Stimulated activated CD8-positive, alpha-beta memory T cell treated with anti-CD3 and anti-CD28 coated beads, Interleukin-12 subunit alpha, Interleukin-12 subunit beta, amount 100 ng/mL, for 1 hour (primary cell): ENCODE measurements at places on chromosomes 3 and 15.
A peak's percentile ranks its signal among the peaks of the same experiment; 100 is the strongest.

DNA sequence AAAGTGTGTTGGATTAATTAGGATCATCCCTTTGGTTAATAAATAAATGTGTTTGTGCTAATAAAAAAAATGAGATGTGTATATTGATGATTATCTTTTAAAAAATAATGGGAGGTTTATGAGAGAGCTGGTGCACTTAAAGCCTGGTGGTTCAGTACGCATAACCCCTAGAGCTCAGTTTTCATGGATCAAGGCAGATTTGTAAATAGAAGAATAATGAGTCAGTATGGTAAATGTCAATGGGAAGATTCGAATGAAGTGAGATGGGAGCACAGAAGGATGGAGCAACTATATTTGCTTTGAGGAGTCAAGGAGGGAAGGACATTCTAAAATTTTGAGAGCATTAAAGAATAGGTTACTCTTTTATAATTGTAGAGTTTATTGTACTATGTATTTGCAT lies 35.4 kb downstream of the AKAP13 start:
- no peak for DNase-seq

GRCh38 chr3:111194048-111194447 lies 122.4 kb downstream of the NECTIN3 start:
- DNase-seq = no peak

DNA sequence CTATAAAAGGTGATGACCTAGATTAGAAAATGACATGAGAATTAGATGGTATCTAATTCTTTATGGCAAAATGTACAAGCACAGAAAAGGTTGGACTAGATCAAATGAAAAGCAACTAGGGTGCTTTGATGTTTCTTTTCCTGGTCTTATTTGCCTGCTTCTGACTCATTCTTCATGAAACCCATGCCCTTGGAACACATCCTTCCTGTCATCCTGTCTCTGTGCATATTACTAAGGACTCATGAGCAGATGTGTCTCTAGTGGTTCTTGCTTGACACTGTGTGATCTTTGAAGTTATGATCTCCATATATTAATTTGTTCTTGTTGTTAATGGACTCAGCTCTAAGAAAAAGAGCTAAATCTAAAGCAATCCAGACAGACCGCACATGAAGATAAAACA lies 314.0 kb downstream of the ERC2 start:
- DNase-seq = no peak

DNA sequence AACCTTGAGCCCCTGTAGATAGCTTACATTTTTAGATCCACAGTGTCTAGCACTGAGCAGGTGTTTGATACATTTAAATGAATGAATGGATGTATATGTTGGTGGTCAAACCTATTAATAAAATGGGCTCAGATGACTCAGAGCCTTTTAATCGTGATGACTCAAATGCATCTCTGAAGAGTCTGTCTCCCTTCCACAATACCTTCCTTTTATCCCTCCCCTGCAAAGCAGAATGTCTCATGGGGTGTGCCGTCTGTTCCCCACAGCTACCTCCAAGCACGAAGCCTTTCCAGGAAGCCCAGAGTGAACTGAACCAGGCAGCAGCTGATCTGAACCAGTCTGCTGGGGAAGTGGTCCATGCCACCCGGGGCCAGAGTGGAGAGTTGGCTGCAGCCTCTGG lies 303.5 kb upstream of the TPM1 start:
- no peak for DNase-seq

GRCh38 chr3:100027321-100027720 lies 87.0 kb downstream of the FILIP1L start:
- DNase-seq = no peak

- peak; percentile 17 for DNase-seq
These were observed 2.9 kb downstream of the XPC start for GRCh38 chr3:14175383-14176037.

DNA sequence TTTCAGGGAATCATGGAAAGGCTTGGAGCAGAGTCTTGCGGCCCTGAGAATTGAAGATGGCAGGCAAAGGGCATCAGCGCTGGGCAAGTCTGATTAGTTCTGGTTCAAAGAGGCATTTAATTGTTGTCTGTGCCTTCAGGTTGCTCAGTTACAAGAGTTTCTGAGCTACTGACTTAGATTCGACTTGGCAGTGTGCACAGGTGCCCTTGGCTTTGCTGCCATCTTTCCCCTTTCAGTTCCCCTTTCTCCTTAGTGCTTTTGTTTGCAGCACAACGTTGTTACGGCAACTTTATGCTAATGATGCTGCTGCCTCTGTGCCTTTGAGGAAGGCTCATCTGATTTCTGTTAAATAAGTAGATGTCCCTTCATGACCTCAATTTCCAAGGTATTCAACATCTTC lies 12.5 kb downstream of the P2RY14 start:
- no peak for DNase-seq

DNA sequence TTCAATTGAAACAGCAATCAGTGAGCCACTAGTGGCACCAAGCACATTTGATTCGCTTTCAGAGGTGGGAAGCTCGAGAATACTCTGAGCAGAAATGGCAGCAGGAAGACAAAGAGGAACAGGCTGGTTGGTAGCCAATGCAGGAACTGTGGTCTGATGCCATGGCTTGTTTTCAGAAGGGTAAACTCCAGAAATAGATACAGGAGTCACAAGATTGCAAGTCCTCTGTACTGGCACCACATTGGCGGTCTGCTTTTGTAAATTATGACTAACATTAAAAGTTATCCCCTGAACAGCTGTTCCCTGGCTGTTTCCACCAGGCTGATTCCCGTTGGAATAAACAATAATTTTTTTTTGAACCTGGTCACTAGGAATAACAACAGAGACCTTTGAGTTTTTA lies 35.5 kb downstream of the USF3 start:
- no peak for DNase-seq

DNA sequence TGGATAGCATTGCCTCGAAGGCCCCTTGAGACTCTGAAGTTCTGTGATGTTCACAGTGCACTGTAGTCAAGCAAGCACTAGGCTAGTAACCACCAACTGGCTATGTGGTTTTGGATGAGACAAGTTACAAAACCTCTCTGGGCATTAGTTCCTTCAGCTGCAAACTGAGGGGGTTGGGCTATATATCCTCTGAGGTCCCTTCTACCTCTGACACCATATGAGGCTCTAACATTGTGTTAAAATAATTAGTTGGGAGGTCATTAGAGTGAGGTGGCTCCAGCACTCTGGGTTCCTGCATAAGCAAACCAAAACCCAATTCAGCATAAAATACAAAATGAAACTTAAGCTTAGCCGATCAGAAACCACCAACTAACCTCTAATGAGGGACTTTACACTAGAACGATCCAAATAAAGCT lies 209.5 kb upstream of the LRRN1 start:
- no peak for DNase-seq

DNA sequence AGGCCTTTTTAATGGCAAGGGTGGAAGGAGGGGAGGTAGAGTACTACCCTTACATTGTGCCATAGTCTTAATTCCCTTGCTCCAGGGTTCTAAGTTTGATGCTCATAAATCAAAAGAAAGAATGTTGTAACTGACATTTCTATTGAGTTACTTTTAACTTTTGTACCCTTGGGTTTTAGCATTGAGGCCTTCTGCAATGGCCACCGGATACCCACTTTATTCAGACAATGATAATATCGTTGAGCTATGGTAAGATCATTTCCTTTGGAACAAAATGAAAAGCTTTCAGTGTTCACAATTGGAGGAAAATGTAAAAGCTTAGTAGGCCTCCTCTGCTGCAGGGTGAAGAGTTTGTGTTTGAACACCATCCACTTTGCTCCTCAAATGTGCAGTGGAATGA lies 16.8 kb downstream of the CGNL1 start:
- no peak for DNase-seq

DNA sequence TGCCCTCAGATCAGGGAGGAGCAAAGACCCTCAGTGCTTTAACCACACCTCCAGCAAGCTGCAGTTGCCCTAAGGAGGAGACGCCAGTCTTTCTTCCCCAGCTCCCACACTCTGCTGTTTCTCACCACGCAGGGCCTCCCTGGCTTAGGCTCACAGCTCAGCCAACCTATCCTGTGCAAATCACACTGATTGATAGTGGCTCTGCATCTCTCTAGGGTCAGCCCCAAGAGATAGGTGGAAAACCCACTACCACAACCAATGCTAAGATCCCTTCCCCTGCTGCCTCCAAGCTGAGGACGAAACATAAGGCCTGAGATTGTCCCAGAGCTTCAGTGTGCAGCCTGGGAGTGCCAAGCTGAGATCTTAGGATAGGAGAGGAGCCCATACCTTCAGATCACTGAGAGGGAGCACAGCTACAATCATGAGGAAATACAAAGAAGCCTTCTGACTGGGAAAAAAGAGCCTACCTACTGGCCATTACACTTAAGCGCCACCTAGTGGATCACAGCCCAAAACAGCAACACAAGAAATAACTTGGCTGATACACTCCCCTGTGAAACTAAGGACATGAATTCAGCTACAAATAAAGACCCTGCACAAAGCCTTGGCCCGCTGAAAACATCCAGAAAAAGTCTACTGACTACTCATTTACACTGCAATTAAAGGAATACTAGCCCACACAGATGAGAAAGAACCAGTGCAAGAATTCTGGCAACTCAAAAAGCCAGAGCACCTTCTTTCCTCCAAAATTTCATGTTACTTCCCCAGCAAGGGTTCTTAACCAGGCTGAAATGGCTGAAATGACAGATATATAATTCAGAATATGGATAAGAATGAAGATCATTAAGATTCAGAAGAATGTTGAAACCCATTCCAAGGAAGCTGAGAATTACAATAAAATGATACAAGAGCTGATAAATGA lies 271.5 kb upstream of the DCBLD2 start:
- DNase-seq = no peak

GRCh38 chr3:6301626-6302025 lies 559.3 kb upstream of the GRM7 start:
- no peak for DNase-seq

DNA sequence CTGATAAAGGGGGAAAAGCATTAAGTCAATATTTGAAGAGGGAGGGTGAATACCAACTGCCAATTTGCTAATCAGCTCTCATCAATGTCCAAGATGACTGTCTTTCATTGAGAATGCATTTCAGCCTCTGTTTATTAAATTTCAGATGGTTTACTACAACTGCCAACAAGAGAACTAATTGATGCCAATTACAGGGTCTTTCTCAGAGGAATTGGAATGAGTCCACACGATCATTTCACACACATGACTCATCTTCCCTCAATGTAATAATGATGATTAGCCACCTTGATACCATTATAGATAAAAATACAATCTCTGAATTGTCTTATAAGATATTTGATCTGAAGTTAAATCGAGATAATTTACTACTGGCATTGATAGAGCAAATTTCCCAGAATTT lies 1274.4 kb downstream of the ROBO2 start:
- no peak for DNase-seq

DNA sequence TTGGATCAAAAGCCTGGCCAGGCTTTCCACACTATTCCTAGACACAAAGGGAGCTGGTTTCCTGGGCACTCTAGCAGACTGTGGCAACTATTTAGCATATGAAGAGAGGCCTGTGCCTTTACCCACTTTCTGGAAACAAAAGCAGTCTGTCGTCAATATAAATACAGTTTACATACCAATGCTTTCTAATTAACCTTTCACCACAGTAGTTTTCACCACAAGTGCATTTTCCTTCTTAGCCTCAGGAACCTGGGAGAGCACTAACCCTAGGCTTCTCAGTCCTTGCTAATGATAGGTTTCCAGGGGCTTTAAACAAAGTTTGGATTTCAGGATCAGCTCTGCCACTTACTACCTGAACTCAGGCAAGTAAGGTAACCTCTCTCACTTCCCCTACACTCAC lies 499.1 kb downstream of the MAGI1 start:
- DNase-seq = no peak

GRCh38 chr3:169117264-169117663 lies 546.2 kb downstream of the MECOM start:
- no peak for DNase-seq

GRCh38 chr3:36132214-36132613 lies 248.1 kb upstream of the STAC start:
- DNase-seq = no peak

DNA sequence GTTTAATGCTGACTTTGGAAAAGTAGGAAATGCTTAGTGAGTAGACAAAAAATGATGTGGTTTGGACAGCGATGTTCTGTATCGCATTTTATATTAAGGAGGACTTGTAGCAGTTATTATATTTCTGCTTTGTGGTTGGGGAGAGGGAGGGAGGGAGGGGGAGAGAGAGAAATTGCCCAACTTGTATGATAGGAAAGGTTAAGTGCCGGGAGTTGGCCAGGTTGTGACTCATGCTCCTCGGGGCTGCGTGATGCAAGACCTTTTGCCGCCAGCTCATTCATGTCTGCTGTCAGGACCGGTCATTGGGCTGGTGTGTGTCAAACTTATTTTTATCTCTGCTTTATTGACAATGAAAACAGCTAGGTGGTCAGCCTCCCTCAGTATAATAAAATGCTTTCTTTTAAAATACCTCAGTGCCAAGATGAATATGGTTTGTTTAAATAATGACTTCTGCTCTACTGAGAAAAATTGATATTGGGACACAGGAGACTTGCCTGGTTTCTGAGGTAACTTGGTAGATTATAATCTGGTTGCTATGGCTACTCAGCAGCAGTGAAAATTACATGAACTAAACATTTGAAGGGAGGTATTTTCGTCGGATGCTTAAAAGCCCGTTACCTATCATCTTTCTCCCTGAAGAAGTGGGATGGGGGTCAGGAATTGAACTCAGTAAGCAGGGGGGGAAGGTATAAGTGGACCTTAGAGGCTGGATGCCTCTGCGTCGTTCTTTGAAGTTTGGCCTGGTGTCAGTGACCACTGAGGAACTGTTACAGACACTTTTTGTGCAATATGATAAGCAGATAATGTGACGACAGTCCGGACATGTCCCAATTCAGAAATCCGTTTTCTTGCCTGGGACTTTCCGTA lies 90.7 kb downstream of the FNDC3B start:
- DNase-seq = peak; percentile 37

DNA sequence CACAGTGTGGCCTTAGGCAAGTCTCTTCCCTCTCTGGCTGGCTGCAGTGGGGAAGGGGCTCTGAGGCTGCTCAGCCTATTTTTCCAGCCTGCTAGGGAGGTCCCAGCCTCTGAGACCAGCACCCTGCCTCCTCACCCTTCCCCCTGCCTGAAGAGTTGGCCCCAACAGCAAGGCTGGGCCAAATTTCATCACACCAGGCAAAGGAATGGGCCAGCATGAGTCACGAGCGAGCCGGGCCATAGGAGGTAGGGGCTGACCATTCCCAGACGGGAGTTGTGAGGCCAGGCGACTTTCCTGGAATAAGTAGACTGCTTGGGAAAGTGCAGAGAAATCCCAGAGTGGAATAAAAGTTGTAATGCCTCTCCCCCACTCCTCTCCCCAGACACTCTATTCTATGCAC lies 5.7 kb upstream of the FBLN2 start:
- no peak for DNase-seq

GRCh38 chr3:135851201-135852081 lies 114.1 kb upstream of the PPP2R3A start:
- no peak for DNase-seq

- no peak for DNase-seq
These were observed 349.5 kb upstream of the POU1F1 start for GRCh38 chr3:87625876-87626275.
